NCI-H748 treated with DMSO at 0.1 percent for 48 hours (cell line): ENCODE measurements at places on chromosomes 7 and 10.

DNA sequence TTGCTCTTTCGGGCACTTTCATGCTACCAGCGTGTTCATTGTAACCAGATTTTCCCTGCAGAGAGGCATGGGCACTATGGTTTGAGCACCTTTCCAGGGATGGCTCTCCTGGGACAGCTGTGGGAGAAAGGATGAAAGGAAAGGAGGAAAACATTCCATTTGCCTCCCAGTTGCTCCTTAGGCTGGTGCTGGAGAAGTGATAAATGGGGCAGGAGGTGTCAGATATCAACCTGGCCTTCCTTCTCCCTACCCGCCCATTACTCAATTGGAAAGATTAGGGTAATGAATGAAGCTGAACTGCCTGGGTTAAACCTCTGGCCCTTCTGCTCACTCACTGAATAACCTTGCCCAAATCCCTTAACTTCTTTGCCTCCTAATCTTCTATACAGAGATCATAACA, 228.4 kb downstream of the PLXNA4 start:
- no peak for DNase-seq

GRCh38 chr10:45155784-45156183, 155.1 kb downstream of the ZNF22 start:
- no peak for DNase-seq

DNA sequence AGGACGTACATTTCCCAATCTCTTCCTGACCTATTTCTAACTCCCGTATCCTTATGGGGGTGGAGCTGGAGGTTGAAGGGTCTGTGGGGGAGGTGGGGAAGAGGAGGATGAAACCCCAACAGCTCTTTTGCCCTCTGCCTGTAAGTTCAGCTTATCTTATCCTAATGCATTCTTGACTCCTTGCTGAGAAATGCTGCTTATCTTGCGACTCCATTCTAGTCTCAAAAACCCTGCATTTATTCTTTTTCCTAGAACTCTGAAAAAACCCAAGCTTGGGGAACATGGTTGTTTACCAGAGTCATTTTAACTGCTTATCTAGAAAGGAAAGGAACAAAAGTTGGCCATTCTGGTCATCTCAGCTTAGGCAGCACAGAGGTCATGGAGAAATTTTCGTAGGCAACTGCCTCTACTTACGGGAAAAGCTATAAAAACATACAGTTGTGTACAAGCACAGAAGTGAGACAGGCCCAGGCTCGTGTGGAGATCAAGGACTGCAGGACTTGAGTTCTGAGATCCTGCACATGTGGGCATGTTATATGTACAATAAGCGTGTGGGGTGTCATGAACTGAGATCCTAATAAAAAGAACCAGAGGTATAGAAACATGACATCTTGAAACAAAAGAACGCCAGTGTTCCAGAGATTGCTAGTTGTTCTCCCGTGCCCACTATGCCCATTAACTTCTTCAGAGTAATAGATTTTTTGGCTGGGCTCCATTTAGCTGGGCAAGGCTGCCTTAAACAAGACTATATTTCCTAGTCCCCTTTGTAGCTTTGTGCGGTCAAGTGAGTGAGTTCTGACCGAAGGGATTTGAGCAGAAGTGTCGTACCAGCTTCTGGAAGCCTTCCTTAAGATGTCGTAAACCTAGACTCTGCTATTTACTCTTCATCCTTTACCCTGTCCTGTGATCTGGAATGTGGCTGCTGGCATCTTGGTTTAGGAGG, 9.6 kb downstream of the INMT start:
- no peak for DNase-seq

- no peak for DNase-seq
These were observed 24.5 kb upstream of the SVIL start for GRCh38 chr10:29658984-29659965.

DNA sequence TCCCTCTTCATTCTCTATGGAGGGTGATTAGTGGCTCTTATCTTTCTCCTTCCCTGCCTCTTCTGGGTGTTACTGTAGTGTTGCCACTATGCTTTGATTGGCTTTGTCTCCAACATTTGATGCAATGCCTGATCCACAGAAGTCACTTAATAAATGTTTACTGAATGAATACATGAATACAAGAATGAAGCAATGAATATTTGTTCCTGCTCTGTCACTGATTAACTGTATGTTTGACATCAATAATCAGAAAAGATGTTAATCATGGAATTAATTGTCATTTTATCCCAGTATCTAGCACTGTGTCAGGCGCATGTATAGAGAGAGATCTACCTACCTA, 4.3 kb downstream of the ANK3 start:
- no peak for DNase-seq

- DNase-seq: no peak
These were observed 17.1 kb upstream of the LIPF start for GRCh38 chr10:88647061-88647615.

GRCh38 chr10:32692174-32692573, 246.2 kb downstream of the CCDC7 start:
- no peak for DNase-seq

- DNase-seq: no peak
These were observed 54.7 kb downstream of the LRRC72 start for GRCh38 chr7:16581286-16581685.

- DNase-seq: no peak
These were observed 104.0 kb downstream of the CYTH3 start for GRCh38 chr7:6168477-6168868.

GRCh38 chr7:70782796-70783195, 349.1 kb upstream of the GALNT17 start:
- DNase-seq: no peak
